ENCODE measurements at places on chromosomes 1 and 21.

- DNase-seq: no peak
Observed at GRCh38 chr1:231020816-231021215, 19.2 kb downstream of the FAM89A start.

DNA sequence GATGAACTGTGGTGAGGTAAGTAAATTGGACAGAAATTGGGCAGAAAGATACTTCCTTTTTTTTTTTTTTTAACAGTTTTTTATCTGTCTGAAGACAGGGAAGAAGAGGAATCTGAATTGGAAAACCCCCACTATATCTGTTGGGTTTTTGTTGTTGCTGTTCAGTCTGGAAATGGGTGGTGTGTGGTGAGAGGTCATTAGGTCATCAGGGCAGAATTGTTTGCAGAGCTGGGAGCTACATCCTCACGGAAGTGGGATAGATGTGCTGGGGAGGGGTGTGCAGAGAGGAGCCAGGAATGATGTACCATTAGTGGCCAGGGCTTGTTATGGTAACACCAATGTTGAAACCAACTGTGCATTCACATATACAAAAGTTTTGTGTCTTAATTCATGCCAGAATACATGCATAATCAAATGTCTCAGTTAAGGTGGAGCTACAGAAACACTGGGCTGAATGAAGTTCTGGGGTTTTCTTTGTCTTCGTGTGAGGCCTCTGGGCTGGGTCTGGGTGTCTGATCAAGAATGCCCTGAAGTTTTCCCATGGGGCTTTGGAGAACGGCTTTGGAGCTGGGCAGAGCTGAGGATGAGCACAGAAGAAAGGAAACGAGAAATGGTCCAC is 12.4 kb downstream of the USP25 start:
- DNase-seq: no peak

GRCh38 chr1:96049759-96050409 is 671.7 kb upstream of the PTBP2 start:
- no peak for DNase-seq

DNA sequence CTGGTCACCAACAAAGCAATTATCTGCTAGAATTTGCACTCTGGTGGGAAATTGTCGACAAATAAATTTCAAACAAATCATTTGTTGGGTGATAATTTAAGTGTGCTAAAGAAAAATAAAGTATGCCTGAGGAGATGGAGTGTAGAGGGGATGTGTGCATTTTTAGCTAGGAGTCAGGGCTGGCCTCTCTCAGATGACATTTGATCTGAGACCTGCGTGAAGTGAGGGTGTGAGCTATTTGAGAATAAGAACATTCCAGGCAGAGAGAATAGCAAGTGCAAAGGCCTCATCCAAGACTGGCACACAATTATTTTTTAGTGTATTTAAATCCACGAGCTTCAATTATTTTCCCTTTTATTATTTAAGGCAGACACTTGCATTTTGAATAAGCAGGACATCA is 19.7 kb upstream of the S1PR1 start:
- DNase-seq: no peak

- DNase-seq: no peak
Observed at GRCh38 chr1:66357021-66357420, 176.9 kb upstream of the SGIP1 start.

DNA sequence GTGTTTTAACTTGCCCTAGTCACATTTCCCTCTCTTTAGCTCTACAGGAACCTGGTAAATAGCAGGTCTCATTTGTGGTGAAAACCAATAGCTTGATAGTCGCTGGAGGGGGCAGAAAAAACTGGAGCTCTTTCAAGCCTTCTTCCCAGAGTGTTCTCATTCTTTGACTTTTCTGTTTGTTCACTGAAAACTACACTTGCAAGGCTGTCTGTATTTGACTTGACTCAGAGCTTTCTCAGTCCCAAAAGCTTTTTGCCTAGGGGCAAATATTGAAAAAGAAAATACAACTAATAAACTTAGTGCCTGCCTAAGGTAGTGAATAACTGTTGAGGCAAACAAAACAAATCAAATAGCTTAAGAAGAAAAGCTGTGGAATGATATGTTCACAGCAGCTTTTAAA is 217.1 kb upstream of the CHRM3 start:
- no peak for DNase-seq

DNA sequence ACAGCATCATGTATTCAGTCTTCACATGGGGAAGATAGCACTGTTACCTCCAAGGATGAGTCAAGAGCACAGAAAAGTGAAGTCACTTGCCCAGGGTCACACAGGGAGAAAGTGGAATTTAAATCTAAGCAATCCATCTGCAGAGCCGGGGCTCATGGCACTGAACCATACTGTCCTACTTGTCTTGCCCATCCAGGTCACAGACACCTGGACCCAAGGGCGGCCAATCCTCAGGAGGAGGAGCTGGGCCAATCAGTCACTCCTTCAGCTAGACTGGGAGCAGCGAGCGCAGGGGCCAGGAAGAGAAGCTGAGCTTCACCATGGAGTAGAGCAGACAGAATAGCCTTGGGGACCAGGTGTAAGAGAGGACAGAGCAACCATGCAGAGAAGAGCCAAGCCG is 9.2 kb upstream of the GJB5 start:
- DNase-seq: no peak

DNA sequence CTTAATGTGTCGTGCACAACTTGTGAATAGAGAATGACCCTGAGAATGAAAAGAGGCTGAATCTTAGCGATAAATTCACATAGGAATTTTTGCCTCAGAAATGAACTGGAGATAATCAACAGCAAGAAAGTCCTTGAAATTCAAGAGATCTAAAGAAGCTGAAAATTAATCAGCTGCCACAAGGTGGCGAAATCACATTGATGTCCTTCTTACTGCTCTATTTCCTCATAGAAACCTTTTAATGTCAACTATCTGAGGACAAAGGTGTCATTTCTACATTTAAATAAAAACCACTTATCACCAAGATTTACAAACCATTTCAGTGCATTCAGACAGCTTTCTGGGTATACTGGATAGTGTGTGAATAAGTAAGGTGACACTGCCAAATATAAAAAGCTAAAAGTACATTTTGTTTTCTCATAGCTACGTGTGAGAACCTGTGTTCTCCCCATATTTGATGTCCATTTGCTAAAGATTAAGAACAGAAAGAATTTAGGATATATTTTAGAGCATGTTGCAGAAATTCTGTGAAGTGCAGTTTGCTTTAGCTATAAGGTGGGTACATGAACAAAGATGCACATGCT is 485.3 kb upstream of the PTBP2 start:
- no peak for DNase-seq

GRCh38 chr1:62142496-62142895 is 52.2 kb upstream of the L1TD1 start:
- no peak for DNase-seq

GRCh38 chr1:118649369-118650106 is 338.6 kb downstream of the TBX15 start:
- no peak for DNase-seq

DNA sequence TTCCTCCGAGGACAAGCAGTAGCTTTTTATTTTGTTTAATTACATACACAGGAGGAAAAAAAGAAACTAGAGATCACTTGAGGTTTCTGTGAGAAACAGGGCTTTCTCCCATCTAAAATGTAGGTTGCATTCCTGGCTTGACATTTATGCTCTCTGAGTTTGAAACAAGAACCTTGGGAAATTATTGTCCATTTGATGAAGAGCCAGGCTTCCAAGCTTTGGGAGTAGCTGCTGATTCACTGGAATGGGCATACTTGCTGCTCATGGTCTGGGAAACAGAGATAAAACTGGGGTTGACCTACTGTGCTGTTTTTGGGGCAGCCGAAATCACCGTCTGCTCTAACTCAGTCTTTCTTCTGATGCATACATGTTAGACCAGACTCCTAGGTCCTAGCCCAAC is 165.4 kb downstream of the MIS18A start:
- DNase-seq: no peak

DNA sequence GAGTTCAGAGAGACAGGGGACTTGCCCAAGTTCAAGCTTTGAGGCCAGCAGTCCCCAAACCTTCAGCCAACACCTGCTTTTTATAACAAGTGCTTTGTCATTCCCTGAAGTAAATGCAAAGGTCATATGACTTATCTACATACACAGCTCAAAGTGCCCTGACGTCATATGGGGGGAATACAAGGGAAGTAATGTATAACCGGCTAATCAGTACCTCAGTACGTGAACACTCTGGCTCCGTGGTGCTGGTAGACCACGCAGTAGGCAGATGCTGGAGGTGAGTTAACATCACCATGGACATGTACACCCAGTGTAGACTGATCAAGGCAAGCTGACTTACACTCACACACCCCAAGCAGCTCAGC is 60.0 kb downstream of the BACE2 start:
- no peak for DNase-seq

Data from NCI-H2171 (cell line).